ENCODE measurements at places on chromosomes 6 and 20.

GRCh38 chr6:166236596-166236995 lies 68.9 kb upstream of the TBXT start:
- no peak for DNase-seq

- no peak for DNase-seq
These were observed 136.3 kb downstream of the SULF2 start for GRCh38 chr20:47648943-47649342.

DNA sequence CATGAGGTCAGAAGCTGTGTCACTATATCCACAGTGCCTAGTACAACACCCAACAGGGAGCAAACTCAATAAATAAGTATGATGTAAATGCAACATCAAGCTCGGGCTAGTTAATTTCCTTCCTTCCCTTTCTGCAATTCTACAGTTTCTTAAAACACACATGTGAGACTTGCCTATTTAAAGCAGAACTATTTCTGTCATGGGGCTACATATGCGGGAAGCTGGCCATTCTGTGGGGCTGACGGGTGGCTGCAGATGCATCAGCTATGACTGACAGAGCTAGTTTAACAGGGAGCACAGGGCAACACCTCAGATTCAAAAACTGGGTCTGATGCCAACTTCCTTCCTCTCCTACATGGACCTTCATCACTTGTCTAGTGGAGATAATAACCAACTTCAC lies 118.1 kb upstream of the ENPP5 start:
- DNase-seq = no peak

DNA sequence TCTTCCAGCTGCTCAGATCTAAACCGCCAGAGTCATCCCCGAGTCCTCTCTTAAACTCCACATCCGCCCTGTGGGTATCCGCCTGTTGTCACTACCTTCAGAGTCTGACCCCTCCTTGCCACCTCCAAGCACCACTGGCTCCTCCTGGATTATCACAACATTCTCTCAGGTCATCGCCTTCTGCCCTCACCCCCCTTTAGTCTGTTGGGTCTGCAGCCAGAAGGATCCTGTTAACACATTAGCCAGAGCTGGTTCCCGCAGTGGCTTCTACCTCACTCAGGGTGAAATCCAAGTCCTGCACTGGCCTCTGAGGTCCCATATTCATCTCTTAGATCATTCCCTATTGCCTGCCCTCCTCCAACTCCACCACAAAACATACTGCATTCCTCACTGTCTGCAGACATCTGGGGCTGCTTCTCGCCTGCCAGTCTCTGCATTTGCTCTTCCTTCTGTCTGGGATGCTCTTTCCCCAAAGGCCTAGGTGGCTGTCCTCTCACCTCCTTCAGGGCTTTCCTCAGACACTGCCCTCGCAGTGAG lies 34.1 kb downstream of the TNXB start:
- no peak for DNase-seq

- no peak for DNase-seq
These were observed 993 bp upstream of the SRMS start for GRCh38 chr20:63548542-63548941.

- DNase-seq = no peak
These were observed at the start of gene HRH3 for GRCh38 chr20:62219992-62220665. TSS of gene HRH3 (minus strand) at chr20:62220278. CDS start at chr20:62219970, 308 bp downstream.

DNA sequence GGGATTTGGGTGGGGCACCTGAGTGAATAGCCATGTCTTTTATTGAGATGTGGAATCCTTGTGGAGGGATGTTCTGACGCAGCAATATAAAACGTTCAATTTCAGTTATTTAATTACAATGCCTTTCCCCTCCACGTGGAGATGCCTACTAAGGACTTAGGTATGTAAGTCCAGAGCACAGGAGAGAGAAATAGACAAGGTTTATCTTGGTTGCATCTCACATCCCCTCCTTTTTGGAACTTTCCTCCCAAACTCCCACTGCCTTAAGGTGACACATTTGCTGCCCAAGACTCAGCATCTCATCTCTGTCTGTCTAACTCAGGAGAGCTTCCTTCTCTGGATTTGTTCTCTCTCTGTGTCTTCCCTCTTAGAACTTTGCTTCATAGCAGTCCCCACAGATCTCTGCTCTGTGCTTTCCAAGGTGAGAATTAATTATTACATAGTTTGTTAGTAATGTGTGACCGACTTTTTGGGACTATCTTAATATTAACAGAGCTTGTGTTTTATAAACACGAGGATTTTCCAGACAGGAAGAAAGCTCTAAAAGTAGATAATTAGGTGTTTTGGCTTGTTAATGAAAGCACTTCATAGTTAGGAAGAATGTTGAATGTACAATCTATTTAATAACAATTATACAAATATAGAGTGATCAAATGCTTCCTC lies 52.6 kb downstream of the COL19A1 start:
- DNase-seq = no peak

- DNase-seq = no peak
These were observed 42.2 kb upstream of the NFATC2 start for GRCh38 chr20:51584737-51585136.

- no peak for DNase-seq
These were observed 118.1 kb downstream of the SYNDIG1 start for GRCh38 chr20:24587384-24588046.

DNA sequence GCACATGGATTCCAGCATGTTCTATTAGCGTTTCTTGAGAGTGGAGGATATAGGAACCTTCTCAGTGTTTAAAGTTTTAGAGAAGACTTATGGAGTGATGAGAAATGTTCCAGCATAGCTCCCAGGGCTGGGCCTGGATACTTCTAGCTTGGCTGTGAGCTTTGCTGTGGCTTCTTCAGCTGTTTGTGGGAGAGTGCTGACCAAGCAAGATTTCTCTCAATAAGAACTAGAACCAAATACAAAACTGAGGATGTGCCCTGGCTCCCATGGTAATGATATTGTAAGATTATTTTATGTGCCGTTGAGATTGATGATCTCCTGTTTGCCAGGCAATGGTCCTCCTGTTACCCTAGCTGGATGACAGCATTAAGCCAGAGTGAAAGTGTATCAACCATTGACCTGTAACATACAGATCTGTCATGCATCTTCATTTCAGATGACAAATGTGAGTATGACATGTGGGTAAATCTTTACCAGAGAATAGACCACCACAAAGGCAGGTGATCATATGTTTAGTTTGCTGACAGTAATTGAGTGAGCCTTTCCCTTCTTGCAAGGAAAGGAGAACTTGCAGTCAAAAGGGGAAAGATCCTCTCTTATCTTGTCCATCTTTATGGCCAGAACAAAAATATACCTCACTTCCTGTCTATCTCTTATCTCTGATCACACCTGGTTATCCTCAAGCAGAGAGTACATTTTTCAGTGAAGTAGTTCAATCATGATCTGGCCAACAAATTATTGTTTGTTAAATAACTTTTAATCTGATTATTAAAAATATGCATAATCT lies 180.1 kb downstream of the SLC24A3 start:
- DNase-seq = no peak

- DNase-seq = no peak
These were observed 47.2 kb upstream of the PLCB4 start for GRCh38 chr20:9021699-9022098.

GRCh38 chr6:133016631-133017030 lies 202.3 kb downstream of the RPS12 start:
- DNase-seq = no peak

DNA sequence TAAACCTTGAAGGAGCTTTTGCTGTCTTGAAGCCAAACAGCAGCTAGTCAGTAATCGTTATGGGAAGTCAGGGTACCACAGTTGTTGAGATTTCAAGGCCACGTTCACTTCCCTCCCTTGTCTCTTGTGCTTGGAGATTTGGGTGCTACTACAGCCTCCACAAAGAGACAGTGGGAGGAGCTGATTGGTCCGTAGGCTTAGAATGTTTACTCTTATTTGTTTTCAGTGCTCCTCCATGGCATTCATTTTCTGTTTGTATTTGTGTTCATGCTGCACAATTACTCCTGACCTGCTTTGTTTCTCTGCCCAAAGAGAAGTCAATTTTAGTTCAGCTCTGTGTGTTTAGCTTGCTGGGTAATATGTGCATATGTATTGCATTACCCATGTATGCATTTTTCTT lies 147.7 kb downstream of the PRL start:
- DNase-seq = no peak

DNA sequence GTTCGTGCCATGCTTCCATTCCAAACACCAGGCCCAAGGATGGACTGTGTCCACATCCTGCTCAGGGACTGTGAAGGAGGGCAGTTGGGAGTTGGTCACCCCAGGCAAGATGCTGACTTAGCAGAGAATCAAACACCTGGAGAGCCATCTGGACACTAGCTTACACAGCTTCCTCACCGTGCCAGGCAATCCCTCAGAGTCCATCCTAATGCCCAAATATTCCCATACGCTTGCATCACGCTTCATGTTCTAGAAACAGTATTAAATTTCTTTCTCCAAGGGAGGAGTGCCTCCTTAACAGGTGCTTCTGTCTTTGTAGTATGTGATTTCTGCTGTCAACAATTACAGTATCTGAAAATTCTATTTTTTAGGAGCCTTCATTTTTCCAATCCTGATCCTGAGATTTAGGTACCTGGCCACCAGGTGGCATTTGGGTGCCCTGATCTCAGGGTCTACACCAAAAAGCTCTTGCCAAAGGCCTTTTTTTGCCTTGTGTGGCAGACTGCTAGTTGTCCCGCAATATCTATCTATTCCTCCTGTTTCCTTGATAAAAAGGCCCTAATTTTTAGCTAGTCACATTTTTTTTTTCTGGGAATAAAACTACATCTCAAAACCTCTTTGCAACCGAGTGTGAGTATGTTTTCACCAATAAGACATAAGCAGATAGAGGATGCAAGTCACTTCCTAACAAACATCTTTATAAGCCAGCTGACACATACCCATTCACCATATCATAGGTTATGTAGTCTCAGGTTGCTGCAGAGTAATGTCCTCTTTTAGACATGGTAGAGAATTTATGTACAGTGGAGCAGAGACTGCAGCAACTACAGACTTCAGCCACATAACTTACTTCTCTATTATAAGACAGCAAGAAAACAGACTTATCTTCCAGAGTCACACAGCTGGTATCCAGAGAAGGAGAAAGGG lies 85.0 kb downstream of the PREP start:
- DNase-seq = no peak

DNA sequence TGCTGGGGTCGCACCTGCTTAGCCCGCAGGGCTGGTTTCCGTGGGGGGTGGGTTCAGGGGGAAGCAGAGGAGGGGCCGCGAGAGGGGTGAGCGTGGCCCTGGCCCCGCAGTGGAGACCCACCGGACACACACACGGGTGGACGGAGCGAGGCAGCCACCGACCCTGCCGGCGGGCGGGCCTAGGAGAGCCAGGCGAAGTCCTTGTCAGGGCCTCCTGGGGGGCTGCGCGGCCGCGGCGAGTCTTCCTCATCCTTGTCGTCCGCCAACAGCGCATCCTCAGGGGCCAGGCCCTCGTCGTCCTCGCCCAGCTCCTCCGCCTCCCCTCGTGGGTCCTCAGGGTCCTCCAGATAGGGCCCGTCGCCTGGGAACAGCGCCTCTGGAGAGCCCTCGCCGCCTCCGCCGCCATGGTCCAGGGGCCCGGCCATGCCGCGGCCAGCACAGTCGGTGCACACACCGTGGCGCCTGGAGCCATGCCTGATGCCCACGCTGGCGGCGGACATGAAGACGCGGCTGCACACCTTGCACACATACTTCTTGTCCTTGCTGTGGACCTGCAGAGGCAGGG lies 7.3 kb downstream of the SLC2A4RG start:
- no peak for DNase-seq

- DNase-seq = no peak
These were observed 210.4 kb upstream of the RNF24 start for GRCh38 chr20:4225745-4226144.

- DNase-seq = no peak
These were observed 47.6 kb upstream of the SMIM8 start for GRCh38 chr6:87274660-87275274.

- no peak for DNase-seq
These were observed 1.2 kb downstream of the TM9SF4 start for GRCh38 chr20:32110727-32111126.

- no peak for DNase-seq
These were observed 62.0 kb downstream of the FAM120B start for GRCh38 chr6:170368544-170368943.

- DNase-seq = no peak
These were observed 21.9 kb downstream of the CDH22 start for GRCh38 chr20:46286382-46286781.

DNA sequence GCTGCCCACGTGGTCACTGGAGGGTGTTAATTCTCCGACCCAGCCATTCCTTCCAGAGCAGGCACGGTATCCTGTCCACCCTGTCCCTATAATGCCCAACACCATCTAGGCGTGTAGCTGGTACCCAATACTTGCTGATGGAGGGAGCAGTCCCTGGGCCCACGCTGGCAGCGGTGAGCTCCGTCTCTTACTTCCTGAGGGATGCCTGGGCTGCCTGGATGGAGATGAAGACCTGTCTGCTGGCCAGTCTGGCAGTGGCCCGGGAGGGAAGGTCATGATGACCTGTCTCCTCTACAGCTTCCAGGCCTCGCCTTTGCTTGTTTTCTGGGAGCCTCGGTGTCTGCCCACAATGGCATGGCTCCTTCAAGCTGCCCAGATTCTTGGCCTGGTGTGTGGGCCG lies 297.9 kb upstream of the SUPT3H start:
- DNase-seq = no peak

DNA sequence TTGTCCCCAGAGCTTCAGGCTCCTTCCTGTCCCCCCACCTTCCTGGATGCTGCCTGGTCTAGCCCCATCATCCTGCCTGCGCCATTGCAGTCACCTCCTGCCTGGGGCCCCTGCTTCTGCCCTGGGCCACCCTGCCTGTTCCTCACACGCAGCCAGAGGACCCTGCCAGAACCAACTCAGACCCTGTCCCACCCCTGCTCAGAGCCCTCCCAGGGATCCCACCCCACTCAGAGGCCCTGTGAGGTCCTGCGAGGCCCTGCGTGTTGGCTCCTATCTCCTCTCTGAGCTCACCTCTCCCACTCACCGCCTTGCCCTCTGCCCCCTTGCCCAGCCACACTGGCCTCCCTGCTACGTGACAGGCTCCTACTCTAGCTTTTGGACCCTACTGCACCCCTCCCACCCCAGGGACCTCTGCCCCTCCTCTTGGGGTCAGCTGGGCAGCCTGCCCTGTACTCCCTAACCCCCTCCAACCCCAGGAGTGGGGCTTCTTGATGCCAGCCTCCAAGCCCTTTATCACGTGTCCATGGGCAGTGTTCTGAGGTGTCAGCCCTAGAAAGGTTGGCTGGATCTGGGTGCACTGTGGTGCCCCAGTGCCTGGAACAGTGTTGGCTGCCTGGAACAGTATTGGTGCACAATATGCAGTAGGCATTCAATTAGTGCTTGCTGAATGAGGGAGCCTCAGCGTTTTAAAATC lies 68.3 kb downstream of the CEBPB start:
- no peak for DNase-seq

GRCh38 chr6:104829183-104829958 lies 30.3 kb downstream of the HACE1 start:
- DNase-seq = no peak

DNA sequence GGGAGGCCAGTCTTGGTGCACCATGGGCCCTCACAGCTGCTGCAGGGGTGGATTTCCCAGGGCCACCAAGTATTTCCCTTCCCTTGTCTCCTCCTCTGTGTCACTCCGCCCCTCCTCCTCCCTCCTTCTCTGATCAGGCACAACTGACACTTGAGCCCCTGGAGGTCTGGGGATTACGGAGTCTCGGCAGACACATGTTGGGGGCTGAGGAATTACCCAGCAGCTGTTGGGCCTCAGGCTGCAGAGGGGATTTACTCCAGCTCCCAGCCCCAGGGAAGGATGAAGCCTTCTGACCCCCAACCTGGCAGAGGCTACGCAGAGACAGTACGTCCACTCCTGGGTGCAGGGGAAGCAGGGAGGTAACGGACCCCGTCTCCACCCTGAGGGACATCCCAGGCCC lies 420.5 kb upstream of the SULF2 start:
- DNase-seq = no peak

Data from naive thymus-derived CD8-positive, alpha-beta T cell (primary cell).